ENCODE measurements at places on chromosomes 6 and 20.

- DNase-seq: no peak
These were observed at the start of gene CYP24A1 for GRCh38 chr20:54173653-54174456. Gene CYP24A1 (minus strand): TSS chr20:54173986. CDS start chr20:54173579, 407 bp downstream.

DNA sequence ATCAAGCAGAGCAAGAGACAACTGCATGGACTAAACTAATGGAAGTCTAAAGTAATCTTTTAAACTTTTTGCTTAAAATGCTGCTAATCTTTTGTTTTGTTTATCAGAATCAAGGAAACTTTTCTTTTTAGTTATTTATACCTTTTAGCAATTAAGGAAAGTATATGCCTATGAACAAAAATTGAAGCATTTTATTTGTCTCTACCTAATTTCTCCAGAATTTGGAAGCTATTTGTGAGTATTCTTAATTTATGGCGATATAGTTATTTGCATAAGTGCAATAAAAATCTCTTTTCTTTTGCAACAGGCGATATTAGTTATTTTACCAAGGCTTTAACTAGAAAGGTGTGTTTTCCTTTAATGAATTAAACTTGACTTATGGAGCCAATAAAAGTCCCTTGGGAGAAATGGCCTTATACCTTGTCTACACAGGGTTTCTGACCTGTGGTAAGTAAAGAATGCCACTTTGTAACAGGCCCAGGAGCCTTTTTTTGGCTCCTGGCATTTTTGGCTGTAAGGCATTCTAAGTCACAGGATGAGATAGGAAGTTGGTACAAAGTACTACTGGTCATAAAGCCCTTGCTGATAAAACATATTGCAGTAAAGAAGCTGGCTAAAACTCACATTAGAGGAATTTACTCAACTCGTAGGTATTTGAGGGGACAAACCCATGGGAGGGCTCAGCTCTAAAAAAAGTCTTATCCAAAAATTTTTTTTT, 37.2 kb downstream of the TMEM14A start:
- no peak for DNase-seq

GRCh38 chr6:107064579-107065065, 36.6 kb downstream of the MTRES1 start:
- DNase-seq: no peak

GRCh38 chr6:53556986-53557715, 12.2 kb upstream of the GCLC start:
- no peak for DNase-seq

- DNase-seq: no peak
These were observed 3.0 kb downstream of the BAK1 start for GRCh38 chr6:33577106-33577535.

DNA sequence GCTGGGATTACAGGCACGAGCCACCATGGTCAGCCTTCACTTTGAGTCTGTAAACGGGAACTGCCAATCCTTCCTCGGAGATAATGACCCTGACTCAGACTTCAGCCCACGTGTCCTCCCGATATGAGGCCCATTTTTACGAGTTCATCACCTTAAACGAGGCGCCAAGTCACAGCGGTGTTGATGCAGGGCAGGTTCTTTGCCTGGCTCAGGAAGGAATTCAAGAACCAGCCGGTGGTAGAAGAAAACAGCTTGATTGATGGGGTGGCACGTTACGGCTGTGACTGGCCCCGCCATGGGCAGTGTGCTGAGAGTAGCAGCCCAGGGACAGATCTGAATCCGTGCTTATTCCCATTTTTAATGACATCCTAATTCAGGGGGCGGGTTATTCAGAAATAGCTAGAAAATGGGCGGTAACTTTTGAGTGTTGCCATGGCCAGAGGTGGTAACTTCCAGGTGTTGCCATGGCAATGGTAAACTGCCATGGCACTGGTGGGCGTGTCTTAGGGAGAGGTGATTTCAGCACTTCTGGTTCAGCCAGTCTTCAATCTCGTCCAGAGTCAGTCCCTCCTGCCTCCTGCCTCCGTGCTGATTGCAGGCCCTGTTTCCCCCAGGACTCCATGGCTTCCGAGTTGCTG, 9.1 kb upstream of the MAP1LC3A start:
- DNase-seq: no peak

GRCh38 chr6:119552021-119552420, 202.5 kb upstream of the MAN1A1 start:
- no peak for DNase-seq

DNA sequence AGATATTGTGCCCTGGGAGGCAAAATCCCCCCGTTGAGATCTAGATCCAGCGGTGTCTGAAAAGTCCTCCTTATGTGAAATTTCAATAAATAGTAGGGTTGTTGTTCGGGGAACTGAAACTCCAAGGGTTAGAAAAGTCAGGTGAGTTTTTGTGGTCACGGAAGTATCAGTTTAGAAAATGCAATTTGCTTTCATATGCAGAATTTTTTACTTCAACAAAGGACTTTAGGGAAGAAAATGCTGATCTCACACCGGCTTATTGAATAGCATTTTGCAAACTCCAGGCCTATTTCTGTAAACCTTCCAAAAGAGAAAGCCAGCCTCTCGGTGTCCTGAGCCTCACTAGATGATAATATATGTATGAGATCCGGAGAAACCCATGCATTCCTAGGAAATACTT, 254.7 kb downstream of the TSHZ2 start:
- no peak for DNase-seq

DNA sequence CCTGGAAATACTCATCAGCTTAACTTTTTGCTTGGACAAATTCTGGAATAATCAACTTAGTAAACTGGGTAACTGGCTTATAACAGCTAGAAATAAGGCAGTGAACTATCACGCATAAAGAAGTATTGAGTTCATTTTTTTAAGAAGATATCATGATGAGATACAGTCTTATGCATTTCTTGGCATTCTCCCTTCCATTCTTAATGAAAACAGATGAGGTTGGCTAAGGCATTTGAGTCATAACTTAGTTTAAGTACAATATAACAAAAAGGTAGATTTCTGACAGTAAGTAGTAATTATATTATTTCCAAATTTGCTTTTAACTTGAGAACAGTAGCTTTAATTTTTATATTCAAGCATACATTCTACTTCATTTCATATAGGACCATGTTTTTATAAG, 56.1 kb downstream of the SAMD5 start:
- no peak for DNase-seq

DNA sequence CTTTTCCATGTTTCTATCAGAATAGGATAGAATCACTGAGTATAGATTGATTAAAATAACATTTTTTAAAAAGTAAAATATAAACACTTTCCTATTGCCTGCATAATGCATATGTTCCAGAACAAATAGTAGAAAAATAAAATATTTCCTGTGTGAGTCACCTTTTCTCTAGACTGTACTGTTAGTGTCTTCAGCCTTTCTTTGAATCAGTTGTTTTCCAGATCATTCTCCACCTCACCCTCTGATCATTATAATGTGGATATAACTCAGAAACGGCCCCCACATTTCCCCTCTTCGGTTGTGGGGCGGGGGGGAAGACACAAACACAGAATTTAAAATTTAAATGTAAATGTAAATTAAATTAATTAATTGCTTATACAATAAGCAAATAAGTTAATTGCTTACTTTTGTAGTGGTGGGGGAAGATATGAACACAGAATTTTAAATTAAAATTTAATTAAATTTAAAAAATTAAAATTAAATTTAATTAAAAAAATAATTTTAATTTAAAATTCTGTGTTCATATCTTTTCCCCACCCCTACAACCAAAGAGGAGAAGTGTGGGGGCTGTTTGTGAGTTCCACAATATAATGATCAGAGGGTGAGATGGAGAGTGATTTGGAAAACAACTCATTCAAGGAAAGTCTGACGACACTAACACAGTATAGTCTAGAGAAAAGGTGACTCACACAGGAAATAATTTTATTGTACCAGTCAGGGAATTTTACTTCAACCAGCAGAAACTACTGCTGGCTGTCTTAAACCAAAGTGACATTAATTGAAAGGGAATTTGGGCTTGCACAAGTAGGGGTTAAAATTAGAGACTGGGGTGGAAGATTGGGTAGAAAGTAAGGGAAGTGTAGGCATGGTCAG, 37.1 kb upstream of the PROKR2 start:
- no peak for DNase-seq

GRCh38 chr6:137001299-137001976, 43.3 kb downstream of the IL20RA start:
- no peak for DNase-seq

DNA sequence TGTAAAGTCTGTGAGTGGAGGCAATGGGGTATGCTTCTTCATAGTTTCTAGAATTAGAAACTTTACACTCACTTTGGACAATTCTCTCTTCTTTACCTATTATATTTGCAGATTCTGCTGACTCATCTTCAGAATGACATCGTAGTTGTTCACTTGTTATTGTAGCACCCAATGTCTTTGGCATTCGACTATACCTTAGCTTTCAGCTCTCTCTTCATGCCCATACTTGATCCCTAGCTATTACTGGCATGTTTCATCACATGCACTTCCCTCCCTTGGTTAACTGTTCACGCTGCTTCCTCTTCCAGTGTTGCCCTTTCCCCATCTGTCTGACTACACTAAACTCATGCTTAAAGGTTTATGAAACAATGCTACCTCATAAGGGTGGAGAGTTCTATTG, 298.1 kb upstream of the TCF21 start:
- no peak for DNase-seq

DNA sequence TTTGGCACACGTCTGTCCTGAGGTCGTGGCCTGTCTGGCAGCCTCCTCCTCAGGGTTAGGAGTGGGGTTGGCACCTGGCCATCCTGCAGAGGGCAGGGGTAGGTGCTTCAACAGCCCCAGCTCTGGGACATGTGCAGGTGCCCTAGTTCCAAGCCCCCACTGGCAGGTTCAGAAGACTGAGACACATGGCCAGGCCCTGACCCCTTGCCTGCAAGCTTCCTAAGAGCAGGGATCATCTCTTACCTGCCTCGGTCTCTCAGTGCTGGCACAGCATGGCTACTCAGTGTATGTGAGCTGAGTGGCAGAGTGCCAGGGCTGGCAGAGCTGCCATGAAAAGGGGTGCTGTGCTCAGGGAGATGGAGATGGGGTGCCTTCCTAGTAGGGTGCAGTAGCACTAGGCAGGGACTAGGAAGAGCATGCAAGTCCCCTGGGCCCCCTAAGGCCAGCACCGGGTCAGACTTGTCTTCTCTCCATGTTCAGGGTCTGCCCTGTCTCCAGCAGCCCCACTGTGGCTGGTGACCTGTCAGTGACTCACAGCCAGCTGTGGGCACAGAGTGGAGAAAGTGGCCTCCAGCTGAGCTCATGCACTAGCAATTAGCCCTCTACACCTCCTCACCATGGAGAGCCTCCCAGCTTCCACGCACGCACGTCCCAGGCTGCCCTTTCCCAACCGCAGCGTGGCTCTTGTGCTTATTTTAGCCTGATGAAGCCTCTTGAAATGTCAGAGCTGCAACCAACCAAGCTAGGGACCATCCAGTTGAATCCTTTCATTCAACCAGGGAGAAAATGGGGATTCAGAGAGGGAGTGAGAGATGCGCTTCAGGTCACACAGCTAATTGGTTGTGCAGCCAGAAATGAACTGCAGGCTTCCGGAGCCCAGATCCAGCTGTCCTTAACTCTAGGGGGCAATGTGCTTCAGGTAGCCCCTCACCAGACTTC, 116.6 kb downstream of the MRPL14 start:
- DNase-seq: no peak

DNA sequence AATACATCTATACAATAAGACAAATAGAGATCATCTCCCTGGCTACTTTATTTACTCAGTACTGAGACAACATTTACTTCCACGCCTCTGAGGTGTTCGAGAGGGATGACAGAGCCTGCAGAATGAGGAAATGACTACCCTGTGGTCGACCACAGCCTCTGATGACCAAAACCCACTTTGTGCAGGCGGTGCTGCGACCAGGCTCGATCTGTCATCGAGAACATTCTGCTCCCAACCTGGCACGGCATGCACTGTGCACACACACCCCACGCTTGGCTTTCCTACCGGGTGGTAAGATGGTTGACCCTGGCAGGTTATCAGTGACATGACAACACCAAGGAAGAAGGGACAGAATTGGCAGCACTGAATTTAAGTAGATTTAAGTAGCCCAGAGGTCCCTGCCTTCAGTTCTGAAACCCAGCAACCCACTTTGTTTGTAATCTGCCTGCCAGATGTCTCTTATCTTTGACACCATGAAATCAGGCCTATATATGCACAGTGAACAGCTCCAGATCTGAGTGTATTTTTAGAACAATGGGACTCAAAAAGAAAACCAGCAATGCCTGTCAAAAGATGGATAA, 42.6 kb downstream of the TTI1 start:
- peak; percentile 69 for DNase-seq

GRCh38 chr20:45964006-45964400, 8.0 kb downstream of the ZNF335 start:
- DNase-seq: no peak

GRCh38 chr6:66226109-66226508, 519.1 kb upstream of the EYS start:
- DNase-seq: no peak

DNA sequence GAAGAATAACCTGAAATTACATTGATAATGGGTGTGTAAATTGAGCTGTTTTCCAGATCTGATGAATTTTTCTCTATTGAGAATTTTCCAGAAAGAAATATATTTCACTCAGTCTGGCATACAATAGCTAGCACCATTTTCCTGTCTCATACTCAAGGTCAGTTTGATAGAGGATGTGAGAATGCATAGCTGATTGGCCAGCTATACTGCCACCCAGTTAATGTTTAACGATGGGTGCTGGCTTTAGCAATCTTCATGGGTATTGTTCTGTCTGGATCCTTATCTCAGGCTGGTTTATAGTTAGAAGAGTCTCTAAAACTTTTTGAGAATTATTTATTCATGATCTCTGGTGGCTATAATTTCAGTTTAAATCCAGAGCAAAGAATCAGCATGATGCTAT, 147.4 kb downstream of the HDGFL1 start:
- DNase-seq: no peak

- no peak for DNase-seq
These were observed 26.8 kb upstream of the DDR1 start for GRCh38 chr6:30857549-30857948.

DNA sequence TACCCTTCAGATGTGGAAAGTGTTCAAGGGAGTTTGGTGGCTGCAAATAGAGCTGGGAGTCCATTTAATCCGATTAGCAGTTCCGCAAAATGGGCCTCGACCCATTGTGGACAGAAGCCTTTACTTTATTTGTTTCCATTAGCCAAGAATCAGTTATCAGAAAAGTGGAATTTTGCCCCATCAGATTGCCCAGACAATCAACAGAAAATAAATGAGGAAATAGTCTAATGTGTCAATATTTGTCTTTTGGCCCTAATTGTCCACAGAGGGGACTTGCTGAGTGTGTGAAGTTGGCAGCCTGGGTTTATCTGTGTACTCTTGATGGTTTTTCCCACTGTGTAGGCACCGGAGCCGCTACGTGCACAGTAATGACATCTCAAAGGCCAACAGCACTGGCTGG, 134.3 kb downstream of the LINC00237 start:
- DNase-seq: no peak

DNA sequence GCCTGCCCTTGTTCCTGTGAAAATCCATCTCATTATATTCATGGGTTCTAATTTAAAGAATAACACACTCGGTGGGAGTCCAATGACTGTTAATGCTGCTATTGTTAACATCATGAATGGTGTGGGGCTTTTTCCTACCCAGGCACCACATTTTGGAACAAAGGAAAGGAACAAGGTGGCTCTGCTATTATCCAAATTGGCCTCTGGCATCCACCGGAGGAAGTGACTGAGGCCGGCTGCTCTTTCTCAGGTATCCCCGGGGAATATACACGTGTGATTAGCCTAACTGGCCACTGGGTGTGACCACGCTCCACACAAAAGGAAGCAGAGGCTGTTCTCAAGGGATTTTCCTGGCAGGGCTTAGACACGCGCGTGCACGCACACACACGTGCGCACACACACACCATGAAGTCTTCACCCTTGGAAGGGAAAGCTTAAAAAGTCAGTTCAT, 601.2 kb upstream of the ARID1B start:
- no peak for DNase-seq
